NCI-H460 (cell line): ENCODE measurements at places on chromosomes 3 and 15.
A peak's percentile ranks its signal among the peaks of the same experiment; 100 is the strongest.

DNA sequence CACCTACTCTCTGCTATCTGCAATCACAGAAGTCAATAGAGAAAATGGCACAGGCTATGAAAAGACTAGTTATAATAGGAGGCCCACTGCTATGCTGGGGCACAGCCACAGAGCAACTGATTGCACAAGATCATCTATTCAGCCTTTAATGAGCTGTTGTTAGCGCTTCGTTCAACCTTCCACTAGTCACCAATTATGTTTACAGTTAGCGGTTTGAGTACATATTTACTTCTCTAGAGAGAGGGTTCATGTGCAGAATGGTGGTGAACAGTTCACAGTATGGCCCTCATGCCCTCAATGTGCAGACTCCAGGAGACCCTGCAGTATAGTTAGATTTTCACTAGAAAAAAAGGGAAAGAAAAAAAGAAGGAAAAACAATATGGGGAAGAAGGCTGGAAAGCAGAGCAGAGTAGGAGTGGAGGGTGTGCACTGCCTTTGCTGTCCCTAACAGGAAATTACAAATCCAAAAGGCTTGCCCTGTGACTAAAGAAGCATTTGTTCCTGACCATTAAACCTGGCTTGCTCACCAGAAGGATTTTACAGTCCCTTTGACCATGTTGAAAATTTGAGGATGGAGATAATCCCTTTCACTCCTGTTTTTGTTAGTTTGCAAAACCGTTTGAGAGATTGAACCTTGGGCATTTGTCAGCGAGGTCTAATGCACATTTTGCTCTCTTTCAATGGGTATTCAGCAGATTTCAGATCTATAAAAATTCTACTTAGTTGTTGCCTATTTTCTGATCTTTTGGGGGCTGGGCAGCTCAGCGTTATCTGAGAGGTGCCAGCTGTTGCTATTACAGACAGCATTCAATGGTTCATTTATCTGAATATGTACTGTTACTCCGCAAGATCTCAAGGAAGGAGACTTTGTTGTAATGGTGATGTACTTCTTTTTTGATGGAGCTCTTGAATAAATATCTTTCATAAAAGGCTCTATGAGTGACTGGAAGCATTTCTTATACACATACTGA, 296.1 kb downstream of the LSAMP start:
- no peak for DNase-seq

- DNase-seq, result no peak
Observed at GRCh38 chr3:45417930-45418847, 29.8 kb downstream of the LARS2 start.

GRCh38 chr3:138434875-138435772, 708 bp downstream of the ESYT3 start:
- no peak for DNase-seq

- no peak for DNase-seq
Observed at GRCh38 chr3:43423639-43424038, 137.3 kb downstream of the SNRK start.

- no peak for DNase-seq
Observed at GRCh38 chr3:23055733-23056376, 147.3 kb upstream of the UBE2E2 start.

- DNase-seq, result no peak
Observed at GRCh38 chr3:24191801-24192403, 246.8 kb downstream of the NR1D2 start.

GRCh38 chr3:154818676-154819255, 261.4 kb upstream of the MME start:
- no peak for DNase-seq

DNA sequence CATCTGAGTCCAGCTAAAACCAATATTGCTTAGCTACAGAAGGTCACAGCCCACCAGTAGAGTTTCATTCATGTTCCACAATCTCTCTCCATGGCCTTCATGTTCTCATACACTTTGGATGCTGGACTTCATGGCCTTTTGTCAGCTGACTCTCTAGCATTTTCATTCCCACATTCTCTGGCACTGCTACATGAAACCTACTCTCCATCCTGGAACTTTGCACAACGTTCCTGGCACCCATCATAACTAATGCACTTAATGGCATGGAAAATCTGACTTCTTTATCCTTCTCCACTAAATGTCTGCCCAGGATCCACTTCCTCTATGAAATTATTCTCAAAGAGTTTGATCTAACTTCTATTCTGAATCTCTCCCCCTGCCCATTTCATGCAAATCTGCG, 56.9 kb downstream of the SLC9A9 start:
- DNase-seq, result no peak

GRCh38 chr3:44955917-44956316, 20.1 kb downstream of the ZDHHC3 start:
- DNase-seq, result no peak

GRCh38 chr3:195143221-195143620, 127.7 kb downstream of the XXYLT1 start:
- no peak for DNase-seq

DNA sequence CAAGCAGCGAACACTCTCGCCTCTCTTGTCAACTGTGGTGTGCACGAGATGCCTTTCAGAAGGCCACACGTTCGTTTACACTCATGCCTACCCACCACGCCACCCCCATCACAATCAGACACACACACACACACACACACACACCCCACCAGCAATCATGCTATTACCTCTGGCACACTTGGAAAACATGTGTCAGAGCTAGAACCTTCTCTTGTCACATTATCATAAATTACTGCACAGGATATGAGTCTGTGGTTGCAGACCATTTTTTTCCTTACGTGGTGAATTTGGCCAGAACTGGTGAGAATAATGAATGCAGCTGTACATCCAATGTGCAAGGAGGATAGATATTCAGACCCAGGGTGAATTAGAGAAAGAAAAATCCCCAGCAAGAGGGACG, 52.4 kb downstream of the TRIM69 start:
- DNase-seq, result no peak

- DNase-seq, result no peak
Observed at GRCh38 chr3:177689869-177690268, 492.6 kb upstream of the TBL1XR1 start.

- peak; percentile 37 for DNase-seq
Observed at GRCh38 chr3:52934630-52935530, 37.5 kb upstream of the STIMATE start.

- DNase-seq, result peak; percentile 45
Observed at GRCh38 chr15:33234020-33234461, 39.5 kb upstream of the FMN1 start.

- DNase-seq, result no peak
Observed at GRCh38 chr15:31458596-31459399, 132.2 kb downstream of the KLF13 start.

DNA sequence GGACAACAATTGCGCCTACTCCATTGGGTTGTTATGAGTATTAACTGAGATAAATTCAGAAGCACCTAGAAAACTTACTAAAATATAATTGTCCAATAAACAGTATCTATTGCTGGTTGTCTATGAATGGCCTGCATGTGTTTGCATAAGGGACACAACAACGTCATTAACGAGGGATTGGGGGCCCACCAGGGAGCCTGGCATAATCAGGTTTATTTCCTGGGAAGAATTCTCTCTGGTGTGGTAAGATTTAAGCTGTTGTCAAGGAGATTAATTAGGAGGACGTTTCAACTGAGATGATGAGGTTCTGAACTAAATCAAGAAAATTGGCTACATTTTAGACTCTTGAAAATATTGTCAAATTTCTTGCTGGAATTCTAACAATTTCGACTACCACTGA, 176.1 kb upstream of the CDIN1 start:
- DNase-seq, result no peak

DNA sequence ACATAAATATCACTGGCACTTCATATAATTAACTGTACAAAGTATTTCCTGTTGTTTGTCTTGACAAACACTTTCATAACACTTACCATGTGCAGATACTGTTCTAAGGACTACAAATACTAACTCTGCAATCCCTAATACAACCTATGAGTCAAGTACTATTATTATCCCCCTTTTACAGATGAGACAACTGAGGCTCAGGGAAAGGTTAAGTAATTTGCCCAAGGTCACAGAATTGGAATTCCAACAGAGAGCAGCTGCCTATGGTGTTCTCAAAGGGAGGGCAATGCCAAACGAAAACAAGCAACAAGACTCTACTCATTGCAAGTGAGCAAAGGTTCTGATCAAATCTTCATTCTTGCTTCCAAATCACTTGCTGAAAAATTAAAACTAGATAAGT, 85.9 kb downstream of the MAGI1 start:
- no peak for DNase-seq

DNA sequence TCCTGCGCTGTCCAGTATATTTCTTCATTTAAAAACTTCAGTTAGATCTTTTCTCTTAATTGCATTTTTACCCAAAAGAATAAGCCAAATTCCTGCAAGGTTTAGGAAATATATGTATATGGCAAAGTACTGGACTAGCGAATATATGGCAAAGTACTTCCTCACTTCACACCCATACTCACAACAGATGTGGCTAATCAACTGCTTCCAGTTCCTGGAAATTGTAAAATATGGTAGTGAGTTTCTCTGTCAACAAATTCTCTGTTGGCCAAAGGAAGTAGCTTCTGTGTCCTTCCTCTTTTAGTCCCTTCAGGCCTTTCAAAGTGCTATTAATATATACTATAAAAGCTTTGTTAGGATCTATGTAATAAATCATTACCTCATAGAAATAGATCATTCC, 22.0 kb downstream of the GPR15 start:
- no peak for DNase-seq

- no peak for DNase-seq
Observed at GRCh38 chr15:47504624-47505256, 212.6 kb upstream of the SEMA6D start.

DNA sequence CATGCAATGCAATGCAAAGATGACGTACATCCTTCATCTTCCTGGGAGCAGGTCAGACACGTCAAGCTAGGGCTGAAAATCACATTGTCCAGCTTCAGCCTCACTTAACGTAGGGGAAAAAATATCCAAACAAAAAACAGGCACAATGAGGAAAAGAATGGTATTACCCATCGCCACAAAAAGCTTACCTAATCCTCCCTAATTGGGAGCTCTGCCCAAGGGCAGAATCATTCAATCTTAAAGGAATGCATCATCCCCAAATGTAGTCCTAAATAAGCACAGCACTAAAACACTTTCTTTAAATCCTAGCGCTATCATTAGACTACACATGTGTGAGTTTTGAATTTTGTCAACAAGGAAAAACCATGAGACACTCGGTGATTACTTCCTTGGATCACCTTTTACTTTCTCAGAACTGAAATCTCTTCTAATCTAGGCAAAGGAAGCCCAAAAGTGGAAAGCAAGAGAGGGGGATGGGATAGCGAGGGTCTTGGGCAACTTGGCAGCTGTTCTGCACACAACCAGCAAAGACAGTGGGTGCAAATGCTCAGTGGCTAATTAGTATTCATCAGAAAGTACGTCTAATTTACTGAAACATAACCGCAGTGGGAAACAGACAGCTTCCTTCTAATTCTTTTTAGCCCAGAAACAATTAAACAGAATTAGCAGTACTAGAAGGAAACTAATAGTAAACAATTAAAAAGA, 87.4 kb downstream of the ADAMTS9 start:
- no peak for DNase-seq

GRCh38 chr3:157534725-157535161, 31.5 kb upstream of the VEPH1 start:
- no peak for DNase-seq

DNA sequence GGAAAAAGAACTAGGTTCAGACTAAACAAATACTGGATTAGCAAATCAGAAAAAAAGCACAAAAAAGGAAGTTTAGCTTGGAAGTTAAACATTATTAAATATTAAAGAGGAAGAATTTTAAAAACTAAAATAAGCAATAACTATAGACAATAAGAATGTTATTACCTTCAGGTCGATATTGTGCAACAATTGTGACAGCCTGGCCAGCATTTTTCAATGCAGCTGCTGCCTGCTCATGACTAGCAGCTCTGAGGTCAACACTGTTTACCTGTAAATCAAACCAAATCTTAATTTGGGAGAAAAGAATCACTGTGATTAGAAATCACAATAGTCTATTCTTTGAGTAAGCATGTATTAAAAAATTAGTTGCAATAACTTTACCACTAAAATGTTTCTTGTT, 75.1 kb upstream of the MELTF start:
- no peak for DNase-seq

- DNase-seq, result no peak
Observed at GRCh38 chr3:121698901-121699300, 38.2 kb upstream of the HCLS1 start.

DNA sequence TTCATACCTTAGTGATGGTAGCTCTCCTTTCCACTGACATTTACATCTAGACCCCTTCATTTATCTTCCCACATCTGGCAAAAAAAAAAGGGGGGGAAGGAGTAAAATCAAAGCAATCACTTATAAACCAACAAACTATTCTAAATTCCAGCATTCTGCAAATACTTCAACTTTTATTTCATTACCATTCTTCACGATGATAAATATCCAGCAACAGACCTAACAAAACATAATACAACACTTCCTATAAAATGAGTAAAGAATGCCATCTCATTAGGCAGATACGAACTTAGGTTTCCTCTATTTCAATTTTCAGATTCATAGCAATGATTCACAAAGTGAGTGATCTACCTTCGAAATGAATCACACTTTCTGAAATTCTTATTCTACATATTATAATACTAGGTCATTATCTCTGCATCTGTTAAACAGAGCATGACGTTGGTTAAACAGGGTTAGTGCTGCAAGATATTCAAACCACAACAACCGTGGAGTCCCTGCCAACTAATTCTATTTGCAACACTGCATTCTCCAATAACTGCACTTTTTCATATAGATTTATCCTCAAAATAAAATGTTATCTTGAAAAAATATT, at the start of gene LRRFIP2:
TSS of gene LRRFIP2 (minus strand) at position 51 of the 595 bp plus-strand sequence. CDS start 25,599 bp downstream, outside the sequence.
- no peak for DNase-seq

GRCh38 chr3:114504941-114505628, 211.3 kb downstream of the TIGIT start:
- DNase-seq, result no peak

DNA sequence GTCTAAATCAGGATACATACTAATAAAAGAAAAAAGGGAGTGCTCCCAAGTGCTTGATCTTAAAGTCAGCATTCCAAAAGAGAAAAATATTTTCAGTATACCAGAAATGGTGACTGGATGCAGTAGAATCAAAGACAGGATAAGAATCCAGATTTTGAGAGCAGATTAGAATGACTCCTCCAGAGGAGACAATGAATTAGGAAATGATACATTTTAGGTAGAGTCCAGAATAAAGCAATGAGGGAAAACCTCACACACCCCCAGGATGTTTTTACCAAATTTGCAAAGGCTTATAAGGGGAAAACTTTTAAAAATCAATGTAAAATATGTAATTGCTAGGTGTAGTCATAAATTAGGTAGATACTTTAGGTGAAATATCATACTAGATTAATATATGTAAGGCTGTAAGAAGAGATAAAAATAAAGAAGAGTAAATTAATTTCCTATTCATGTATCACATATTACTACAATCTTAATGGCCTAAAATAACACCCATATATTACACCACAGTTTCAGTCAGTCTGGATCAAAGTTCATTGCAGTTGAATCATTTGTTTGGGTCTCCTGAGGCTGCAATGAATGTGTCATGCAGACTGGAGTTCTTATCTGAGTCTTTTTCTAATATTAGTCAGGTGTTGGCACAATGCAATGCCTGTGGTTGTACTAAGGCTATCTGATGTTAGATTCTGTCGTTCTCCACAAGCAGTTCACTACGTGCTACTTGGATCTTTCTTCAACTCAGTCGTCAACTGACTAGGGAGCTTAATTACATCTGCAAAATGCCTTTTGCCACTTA, 547.8 kb upstream of the EPHA6 start:
- no peak for DNase-seq

- no peak for DNase-seq
Observed at GRCh38 chr3:112456147-112456546, 43.1 kb downstream of the BTLA start.
